ENCODE measurements at places on chromosomes 5 and 9.

DNA sequence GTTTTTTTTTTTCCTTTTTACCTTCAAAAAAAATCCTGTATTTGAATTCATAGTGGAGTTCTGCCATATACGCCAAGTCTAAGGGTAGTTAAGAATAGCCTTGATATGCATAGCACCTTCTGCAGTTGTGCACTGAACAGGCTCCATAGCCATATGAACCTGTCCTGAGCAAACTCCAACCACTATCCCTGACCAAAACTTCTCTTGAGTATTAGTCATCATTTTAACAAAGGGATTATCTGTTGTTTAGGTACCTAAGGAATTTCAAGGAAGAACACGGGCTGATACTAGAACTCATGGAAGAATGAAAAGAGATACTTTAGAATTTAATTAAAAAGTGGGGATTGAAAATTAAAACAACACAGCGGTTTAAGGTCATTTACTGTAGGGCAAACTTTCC lies 1.9 kb upstream of the FBXO38 start:
- DNase-seq = no peak

DNA sequence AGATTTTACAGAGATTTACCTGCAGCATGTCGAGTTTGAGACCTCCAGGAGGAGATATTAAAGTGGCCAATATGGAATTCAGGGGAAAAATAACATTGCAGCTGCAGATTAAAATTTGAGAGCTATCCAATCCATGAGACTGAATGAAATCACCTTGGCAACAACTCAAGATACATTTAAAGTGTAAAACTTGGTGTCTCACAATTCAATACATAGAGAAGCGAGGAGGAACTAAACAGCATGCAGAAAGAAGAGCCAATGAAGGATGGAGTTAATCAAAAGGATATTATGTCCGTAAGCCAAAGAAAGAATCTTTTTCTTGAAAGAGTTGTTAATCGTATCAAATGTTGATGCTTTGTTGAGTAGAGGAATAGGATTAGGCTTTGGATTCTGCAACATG lies 455.1 kb downstream of the CDH18 start:
- no peak for DNase-seq

DNA sequence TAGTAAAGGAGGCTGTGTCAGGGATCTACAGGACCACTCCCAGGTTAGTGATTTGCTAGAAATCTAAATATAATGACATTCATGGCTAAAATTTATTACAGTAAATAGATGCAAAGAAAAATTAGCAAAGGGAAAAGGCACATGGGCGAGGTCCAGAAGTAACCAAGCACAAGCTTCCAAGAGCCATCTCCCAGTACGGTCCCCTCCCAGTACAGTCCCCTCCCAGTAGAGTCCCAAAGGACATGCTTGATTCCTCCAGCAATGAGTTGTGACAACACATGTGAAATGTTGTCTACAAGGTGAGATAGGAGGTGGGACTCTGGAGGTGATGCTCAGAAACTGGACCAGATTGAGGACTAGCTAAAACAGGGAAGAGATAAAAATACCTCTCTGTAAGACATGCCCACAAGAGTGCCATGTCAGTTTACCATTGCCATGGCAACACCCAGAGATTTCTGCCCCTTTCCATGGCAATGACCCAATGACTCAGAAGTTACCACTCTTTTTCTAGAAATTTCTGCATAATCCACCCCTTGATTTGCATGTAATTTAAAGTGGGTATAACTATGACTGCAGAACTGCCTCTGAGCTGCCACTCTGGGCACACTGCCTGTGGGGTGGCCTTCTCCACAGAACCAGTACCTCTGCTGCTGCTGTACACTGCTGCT lies 27.9 kb upstream of the CEMIP2 start:
- no peak for DNase-seq

- DNase-seq = no peak
These were observed 18.9 kb upstream of the TMEM250 start for GRCh38 chr9:136137321-136138265.

DNA sequence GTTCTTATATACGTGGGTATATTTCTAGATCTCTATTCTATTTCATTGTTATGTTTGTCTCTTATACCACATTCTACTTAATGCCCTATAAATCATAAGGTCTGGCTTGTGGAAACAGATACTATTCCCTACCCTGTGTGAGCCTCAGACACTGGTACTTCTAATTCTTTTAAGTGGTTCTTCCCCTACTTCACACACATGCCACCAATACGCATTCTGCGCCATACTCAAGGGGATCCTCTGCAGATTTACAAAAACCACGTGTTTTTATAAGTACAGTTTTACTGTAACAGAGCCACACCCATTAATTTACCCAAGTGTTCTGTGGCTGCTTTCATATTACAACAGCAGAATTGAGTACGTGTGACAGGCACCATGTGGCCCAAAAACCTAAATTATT lies 195.6 kb downstream of the SAXO1 start:
- DNase-seq = no peak
